NCI-H446 (cell line): ENCODE measurements at places on chromosomes 11 and 22.

DNA sequence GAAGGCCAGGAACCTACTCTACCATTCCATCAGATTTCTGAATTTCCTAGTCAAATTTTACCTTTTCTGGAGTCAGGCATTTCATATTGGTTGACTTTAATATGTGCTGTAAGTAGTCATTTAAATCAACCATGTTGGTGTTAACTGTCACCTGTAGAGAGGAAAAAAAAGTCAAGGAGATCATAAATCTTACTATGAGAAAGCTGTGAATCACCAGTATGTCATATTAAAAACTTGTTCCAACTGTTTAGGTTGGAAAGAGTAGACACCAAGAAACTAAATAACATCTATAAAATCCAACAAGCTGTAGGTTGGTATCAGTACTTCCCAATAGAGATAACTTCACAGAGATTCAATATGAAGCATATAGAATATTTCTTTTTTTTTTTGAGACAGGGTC, 39.5 kb downstream of the COPB1 start:
- no peak for DNase-seq

DNA sequence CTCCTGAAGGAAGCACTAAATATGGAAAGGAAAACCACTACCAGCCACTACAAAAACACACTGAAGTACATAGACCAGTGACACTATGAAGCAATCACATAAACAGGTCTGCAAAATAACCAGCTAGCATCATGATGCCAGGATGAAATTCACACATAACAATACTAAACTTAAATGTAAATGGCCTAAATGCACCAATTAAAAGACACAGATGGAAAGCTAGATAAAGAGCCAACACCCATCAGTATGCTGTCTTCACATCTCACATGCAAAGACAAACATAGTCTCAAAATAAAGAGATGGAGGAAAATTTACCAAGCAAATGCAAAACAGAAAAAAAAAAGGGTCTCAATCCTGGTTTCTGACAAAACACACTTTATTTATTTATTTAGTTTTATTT, 171.7 kb downstream of the TTC28 start:
- no peak for DNase-seq

GRCh38 chr11:3880724-3881123, 25.3 kb downstream of the STIM1 start:
- no peak for DNase-seq

DNA sequence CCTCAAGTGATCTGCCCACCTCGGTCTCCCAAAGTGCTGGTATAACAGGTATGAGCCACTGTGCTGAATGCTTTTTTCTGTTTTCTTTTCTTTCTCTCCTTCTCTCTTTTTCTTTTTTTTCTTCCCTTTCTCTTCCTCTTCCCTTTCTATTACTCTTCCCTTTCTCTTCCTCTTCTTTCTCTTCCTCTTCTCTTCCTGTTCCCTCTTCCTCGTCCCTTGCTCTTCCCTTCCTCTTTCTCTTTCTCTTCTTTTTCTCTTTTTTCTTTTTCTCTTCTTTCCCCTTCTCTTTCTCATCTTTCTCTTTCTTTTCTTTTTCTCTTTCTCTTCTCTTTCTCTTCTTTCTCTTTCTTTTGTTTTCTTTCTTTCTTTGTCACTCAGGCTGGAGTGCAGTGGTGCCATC, 1.2 kb downstream of the OOSP1 start:
- no peak for DNase-seq
